ENCODE measurements at places on chromosomes 1 and 21. TPM values are rescaled to one million over a fixed set of nuclear protein-coding genes. Genes with fewer than 3 reads are reported as not detected.

DNA sequence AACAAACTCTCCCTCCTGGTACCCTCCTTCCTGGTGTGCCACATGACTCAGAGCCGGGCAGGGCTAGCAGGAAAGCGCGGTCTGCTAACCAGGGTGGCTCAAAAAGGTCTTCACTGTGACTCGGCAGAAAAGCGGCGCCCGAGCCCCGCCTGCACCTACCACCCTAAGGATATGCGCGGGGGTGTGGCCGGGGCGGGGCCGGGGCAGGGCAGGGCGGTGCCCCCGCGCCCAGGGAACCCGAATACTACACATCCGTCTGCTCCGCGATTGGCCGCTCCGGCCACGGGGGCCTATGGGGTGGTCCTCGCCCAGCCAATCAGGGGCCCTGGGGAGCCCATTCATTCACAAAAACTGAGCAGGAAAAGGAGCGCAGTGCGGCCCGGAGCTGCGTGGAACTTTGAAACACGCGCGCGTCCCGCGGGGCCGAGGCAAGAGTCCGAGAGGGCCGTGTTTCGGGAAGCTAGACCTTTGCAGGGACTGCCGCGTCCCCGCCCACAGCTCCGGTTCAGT lies 1.7 kb downstream of the LRP8 start:
- DNase-seq, result peak; percentile 62

DNA sequence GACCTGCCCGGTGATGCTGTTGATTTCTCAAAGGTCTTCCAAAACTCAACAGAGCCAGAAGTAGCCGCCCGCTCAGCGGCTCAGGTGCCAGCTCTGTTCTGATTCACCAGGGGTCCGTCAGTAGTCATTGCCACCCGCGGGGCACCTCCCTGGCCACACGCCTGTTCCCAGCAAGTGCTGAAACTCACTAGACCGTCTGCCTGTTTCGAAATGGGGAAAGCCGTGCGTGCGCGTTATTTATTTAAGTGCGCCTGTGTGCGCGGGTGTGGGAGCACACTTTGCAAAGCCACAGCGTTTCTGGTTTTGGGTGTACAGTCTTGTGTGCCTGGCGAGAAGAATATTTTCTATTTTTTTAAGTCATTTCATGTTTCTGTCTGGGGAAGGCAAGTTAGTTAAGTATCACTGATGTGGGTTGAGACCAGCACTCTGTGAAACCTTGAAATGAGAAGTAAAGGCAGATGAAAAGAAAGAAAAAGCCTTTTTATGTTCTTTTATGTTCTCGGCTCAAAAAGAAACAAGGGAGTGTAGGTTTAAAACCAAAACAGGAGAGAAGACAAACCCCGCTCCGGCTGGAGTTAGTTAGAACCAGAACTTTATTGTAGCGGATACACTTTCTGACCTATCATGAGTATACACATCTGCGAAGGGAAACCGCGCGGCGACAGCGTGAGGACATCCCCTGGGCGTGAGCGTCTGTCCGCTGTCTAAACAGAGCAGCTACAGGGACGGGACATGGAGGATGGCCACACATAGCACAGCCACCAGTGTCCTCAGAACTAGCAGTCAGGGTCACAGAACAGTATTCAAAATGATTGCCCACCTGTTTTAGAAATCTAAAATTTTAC lies 77.1 kb downstream of the PIK3CD start:
- no peak for DNase-seq

DNA sequence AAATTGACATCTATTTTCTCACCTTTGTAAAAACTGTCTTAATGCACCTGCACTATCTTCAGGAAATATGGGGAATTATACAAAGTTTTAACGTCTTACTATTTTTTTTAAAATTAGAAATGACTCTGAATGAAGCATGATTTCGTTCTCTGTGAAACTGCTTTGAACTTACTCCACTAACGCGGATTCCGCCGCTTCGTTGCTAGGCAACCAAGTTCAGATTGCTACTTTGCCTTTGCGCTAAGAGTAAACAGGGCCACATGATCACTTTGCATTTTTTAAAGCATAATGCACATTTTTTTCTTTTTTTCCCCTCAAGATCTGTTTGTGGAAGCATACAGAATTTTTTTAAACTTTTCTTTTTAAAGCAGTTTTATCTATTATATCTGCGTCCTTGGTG lies 690.5 kb downstream of the BRINP3 start:
- peak; percentile 21 for DNase-seq

The KCNN3 gene
- polyA plus RNA-seq, result 2.2 TPM

DNA sequence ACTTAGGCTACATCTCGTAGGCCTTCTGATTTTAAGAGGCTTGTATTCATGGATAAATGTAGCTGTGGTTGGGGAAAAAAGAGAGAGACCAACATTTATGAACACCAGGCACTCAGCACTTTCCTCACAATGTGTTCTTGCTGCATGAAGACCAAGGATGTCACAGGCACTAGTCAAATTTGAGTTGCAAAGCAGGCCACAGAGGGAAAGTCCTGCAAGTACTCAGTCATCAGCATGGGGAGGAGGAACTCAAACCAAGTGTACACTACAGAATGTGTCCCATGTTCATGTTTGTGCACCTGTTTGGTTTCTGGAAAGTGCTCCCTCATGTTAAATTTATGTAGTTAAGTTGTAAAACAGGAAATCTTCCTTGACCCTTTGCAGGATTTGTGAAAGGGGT lies 8.7 kb upstream of the MAP3K7CL start:
- DNase-seq, result no peak

DNA sequence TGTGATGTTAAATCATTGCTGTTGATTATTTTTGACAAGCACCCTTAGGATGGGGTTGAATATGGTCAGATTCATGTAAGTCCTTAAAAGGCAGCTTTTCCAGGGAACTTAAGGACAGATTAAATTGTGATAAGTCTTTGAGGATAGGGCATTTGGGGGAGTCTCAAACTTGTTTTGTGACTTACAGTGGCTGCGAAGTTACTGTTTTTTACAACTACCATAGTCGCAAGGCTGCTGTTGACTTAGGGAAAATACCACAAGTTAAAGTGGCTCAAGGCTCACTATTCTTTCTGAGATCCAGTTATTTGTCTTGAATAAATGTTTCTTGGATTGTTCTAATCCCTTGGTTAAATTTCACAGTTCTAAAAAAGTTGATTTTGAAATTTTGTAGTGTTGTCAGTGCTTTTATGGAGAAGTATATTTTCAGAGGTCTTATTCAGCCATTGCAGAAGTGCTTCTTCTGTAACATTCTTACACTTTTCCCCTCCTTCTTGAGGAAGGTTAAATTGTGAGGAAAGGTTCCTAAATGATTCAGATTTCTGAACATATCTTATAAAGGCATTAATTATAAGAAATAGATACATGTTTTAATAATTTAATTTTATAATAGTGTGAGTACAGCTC lies 47.0 kb upstream of the MPC2 start:
- no peak for DNase-seq

The FOXD2 gene
- polyA plus RNA-seq, result 6.6 TPM

GRCh38 chr1:244552336-244552735 lies 91.3 kb downstream of the CATSPERE start:
- DNase-seq, result no peak

GRCh38 chr1:237270353-237270752 lies 228.4 kb downstream of the RYR2 start:
- DNase-seq, result no peak

DNA sequence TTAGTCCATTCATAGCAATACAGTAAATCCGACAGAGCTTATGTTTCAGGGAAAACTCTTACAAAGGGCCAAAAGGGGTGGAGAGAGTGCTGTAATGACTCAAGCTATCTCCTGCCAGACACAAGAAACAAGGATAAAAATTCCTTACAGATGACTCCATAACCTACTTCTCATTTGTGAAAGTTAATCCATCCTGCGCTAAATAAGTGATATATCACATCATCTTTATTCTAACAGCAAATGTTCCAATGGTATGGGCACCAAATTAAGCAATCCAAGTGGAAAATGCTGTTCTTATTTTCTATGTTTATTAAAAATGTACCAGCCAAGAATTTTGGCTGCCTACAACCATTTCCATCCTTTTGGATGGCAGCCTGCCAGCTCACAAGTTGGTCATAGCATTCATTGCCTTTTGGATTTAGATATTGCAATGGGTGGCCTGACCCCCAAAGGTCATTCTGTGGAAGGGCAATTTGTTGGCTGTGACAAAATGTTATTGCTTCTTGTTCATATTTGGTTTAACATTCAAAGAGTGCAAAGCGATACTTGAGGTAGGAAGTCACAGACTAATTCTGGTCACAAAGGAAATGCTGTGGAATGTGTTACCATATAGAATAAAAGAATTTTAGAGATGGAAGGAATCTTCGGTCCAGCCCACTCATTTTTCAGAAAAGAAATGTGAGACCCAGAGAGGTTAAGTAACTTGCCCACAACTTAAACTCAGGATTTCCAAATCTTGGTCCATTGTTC lies 2.8 kb upstream of the ENAH start:
- DNase-seq, result no peak

The LYPD8 gene
- polyA plus RNA-seq, result not detected

The WDR64 gene
- polyA plus RNA-seq, result 0.31 TPM

DNA sequence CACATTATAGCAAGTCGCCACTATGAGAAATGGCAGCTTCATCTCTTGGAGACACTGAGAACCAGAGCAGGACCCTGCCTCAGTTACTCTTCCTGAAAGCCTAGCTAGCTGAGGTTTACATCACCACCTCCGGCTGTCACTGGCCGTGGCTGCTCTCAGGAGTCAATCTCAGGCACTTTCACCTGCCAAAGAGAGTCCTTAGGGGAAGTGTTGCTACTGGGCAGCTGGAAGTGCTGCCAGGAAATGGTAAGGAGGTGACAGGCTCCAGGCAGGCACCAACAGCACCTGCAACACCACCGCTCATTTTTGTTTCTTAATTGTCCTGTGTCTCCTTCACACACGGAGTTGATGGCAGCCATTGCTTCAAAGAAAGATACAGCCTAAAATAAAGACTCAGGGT lies 92.5 kb downstream of the DSCAM start:
- DNase-seq, result no peak

GRCh38 chr1:151775894-151776664 lies 12.8 kb upstream of the MRPL9 start:
- no peak for DNase-seq

DNA sequence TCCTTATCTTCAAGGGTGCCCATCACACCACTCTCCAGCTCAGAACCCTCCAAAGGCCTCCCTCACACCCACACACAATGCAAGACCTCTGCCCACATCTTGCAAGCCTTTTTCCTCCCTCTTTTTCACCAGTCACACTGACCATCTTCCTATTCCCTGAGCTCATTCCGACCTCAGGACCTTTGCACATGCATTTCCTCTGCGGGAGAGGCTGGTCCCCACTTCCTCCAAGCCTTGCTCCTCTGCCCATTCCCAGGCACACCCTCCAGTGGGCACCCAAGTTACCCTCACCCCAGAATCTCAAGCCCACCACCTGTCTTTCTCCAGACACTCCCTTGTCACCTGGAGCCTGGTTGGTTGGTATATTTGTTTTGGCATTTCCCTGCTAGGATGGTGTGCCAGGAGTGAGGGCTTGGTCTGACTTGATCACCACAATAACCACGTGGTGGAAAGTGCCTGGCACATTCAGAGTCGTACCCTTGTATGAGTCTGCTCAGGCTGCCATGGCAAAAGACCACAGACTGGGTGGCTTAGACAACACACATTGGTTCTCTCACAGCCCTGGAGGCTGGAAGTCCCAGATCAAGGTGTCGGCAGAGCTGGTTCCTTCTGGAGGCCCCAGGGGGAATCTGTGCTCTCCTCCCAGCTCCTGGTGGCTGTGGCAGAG lies 13.2 kb downstream of the MX2 start:
- DNase-seq, result no peak

GRCh38 chr21:45845063-45845769 lies 136.4 kb upstream of the COL6A1 start:
- no peak for DNase-seq

GRCh38 chr1:224867715-224868114 lies 61.8 kb upstream of the DNAH14 start:
- DNase-seq, result no peak

The FHAD1 gene
- 4.7 TPM for polyA plus RNA-seq

GRCh38 chr1:14261395-14261794 lies 337.1 kb upstream of the KAZN start:
- DNase-seq, result no peak

- DNase-seq, result no peak
These were observed 501 bp upstream of the MRAP start for GRCh38 chr21:32298148-32298559.

DNA sequence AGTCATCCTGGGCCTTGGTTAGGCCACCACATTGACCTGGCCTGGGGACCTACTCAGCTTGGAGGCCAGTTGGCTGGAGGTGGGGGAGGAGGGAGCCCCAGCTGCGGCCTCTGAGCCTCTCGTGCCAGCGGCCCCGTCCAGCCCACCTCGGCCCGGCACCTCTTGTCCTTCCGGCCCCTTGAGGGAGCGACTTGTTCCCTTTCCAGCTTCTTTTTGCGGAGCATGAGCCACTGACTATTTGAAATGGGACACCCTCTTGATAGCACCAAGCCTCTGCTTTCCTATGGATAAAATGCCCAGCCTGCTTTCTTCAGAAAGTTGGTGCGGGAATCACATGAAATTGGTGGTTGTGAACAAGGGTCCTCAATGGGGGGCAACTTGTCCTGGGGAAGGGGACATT lies 24.7 kb upstream of the ARHGEF10L start:
- DNase-seq, result no peak

The LCA5L gene
- 3.5 TPM for polyA plus RNA-seq

DNA sequence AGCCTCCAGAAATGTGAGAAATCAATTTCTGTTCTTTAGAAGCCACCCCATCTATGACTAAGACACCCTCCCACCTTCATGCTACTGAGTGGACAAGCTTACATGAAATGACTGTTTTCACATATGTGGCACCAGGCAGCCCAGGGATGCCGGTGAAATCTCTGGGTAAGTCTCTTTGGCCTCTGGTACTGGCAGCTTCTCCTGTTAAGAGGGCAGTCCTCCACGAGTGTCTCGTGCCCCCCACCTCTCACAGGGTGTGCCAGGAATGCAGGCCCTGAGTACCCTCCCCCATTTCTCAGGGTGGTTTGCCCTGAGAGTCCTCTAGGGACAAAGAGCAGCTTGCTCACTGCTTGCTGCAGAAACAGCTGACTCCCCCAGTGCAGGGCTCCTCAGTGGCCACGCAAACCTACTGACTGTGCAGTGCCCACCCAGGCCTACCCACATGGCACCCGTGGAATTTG lies 3.2 kb upstream of the PRXL2B start:
- DNase-seq, result no peak

GRCh38 chr1:29501227-29501976 lies 265.1 kb downstream of the PTPRU start:
- no peak for DNase-seq

The SSU72 gene
- polyA plus RNA-seq, result 85.3 TPM
